ENCODE measurements at places on chromosomes 7 and 10.

- DNase-seq = peak; percentile 50
Observed at GRCh38 chr10:90087197-90088023, 386.0 kb downstream of the KIF20B start.

DNA sequence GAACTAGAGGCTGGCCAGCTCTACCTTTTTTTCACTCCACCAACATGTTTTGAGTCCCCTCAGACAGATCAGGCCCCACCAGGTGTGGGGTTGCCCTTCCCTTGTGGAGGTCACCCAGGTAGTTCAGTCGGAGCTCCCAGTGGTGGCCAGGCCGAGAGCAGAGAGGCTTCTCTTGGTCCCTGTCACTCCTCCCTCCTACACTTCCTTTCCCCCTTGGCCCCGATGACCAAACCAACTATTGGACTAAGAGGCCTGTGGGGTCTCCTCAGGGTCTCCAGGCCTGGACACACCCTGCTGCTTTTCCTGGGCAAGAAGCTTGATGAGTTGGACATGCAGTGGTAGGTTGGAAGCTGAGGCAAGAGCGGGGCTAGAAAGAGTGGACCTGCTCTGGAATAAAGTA, 174.8 kb downstream of the ZNF248 start:
- DNase-seq = no peak

DNA sequence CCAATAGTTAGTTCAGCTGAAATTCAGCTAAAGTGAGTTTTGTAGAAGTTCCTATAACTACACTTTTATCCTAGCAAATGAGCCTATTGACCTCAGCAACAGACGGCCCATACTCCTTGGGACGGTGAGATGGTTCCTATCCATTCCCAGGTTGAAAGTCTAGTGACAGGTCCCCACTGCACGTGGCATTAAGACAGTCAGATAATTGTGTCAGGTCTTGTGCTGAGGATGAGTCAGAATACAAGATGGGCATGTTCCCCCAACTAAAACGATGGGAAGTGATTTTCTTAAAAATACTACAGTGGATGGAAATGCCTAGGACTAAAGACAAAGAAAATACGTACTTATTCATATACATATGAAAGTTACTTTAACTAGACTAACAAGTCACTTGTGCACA, 2.1 kb downstream of the CAV1 start:
- DNase-seq = no peak

DNA sequence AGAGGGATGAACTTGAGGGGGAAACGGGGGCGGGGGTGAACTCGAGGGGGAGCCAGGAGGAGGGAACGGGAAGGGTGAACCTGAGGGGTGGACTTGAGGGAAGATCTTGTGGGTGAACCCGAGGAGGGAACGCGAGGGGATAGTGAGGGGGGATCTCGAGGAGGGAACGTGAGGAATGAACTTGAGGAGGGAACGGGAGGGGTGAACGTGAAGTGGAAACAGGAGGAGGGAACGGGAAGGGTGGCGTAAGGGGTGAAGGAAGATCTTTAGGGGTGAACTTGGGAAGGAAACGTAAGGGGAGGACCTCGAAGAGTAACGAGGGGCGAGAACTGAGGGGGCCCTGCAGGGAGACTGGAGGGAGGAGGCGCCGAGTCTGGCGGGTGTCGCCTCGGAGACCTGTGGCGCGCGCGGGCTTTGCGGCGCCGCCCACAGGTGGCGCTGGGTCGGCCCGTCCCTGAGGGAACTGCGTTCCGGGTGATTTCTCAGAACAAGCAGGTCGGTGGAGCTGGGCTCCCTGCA, 651 bp downstream of the MYO3A start:
- DNase-seq = no peak

- no peak for DNase-seq
Observed at GRCh38 chr10:114310346-114310745, 71.3 kb downstream of the VWA2 start.

GRCh38 chr7:22179442-22179879, 177.5 kb downstream of the RAPGEF5 start:
- DNase-seq = no peak

DNA sequence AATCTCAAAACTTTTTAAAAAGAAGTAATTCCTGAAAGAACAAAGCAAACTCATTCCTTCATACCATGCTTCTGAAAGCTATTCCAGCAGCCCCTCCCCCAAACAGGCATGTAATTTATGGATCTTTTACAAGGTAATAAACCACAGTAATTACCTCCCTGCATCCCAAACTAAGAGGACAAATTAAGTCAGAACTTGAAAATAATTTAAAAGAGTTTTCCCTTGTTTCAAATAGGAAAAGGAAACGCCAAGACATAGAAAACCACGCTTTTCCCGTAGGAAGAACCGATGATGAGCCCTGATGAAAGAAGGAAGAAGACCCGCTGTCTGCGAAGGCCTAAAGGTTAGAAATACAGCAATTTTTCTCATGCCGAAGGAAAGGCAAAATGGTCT, 8.9 kb downstream of the HOXA4 start:
- no peak for DNase-seq

- DNase-seq = no peak
Observed at GRCh38 chr7:30865821-30866220, 45.8 kb upstream of the AQP1 start.

DNA sequence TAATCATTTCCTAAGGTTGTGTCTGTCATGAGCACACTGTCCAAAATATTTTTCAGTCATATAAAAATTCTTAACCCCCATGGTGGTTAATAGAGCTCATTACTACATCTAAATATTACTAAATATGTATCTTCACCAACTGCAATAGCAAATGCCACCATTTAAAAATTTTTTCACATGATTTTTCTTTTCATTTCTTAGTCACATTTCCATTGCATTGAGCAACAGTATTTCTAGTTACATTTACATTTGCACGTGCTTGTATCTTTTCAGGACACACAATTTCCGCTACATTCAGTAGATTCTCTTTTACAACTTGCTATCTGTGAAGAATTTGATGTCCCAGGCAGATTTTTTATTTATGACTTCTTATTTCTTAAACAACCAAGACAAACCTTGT, 5.2 kb upstream of the TAS2R40 start:
- DNase-seq = no peak

DNA sequence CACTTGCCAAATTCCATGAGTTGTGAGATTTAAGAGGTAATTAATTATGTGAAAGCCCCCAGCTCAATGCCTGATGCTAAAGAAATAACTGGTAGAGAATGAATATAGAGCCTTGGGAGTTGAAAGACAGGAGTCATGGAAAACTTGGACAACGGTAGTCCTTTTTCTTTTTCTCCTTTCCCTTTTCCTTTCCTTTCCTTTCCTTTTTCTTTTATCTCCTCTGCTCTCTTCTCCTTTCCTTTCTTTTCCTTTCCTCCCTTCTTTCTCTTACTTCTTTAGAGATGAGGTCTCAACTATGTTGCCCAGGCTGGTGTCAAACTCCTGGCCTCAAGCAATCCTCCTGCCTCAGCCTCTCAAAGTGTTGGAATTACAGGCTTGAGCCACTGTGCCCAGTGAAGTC, 7.9 kb upstream of the TSPAN15 start:
- DNase-seq = no peak

- DNase-seq = no peak
Observed at GRCh38 chr7:70480927-70481569, 650.9 kb upstream of the GALNT17 start.

- DNase-seq = no peak
Observed at GRCh38 chr7:130114374-130114773, 44.0 kb downstream of the KLHDC10 start.

GRCh38 chr10:34655286-34656170, 159.6 kb downstream of the PARD3 start:
- peak; percentile 72 for DNase-seq

GRCh38 chr7:149194799-149195179, 557 bp upstream of the ZNF282 start:
- DNase-seq = no peak

DNA sequence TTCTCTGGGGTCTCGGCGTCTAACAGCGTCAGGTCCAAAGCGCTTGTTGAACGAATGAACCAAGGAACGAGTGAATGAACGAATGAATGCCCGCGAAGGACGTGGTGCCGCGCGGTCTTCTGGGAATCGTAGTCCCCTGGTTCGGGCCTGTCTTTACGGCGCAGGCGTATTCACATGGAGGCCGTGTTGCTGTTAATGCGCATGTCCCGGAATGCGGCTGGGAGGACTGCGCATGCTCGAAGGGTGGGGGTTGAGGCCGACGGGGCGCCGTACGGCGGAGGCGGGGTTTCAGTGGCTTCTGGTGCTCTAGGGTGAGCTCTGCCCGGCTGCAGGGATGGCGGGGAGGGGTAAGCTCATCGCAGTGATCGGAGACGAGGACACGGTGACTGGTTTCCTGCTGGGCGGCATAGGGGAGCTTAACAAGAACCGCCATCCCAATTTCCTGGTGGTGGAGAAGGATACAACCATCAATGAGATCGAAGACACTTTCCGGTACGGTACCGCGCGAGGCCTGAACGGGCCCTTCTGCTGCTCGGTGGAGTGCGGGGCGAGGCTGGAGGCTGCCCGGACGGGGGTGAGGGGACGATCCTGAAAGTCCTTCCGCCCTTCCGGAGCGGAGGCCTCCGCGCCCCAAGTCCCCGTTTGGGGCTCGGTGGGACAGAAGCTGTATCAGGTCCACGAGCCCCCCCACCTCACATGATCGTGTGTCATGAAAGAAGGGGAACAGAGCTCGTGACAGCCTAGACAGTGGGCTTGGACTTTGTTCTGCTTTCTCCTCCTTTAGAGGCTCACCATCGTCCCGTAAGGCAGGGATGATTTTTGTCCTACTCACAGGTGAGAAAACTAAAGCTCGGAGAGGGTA, at the start of gene ATP6V1F:
Gene ATP6V1F (plus strand): TSS at position 286 of the 862 bp plus-strand sequence. CDS start 49 bp downstream, at position 335.
- DNase-seq = peak; percentile 96

DNA sequence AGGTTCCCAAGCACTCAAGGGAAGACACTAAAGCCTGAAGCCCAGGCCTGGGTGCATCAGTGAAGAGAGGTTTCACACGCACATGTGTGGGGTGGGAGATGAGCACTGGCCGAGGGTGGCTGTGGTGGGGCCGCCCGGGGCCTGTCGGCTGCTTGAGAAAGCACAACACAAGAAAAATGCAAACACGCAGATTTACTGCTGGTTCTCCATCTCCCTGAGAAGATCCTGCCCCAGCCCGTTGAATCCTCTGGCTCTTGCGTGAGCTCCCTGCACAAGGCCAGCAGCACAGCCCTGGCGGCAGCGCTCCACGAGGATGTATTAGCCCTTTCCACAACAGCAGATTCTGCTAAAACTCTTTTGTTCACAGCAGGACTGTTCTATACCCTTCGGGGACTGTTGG, 6.2 kb downstream of the ZNF511 start:
- DNase-seq = no peak

- no peak for DNase-seq
Observed at GRCh38 chr10:82953331-82953730, 1078.3 kb downstream of the NRG3 start.

DNA sequence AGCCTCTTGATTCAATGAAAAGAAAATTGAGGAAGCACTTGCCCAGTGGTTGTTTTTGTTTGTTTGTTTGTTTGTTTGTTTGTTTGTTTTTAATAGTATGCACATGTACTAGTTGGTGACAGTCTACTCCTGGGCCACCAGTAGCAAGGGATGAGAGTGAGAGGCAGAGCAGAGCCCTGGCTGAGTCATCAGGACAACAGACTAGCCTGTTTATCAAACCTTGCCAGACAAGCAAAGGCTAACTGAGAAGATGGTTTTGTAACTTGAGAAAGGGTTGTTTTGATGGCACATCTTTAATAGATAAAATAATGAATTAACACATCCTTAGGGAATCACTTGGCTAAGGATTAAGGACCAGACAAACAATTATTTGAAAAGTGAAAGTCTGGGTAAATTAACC, 78.1 kb downstream of the INHBA start:
- DNase-seq = peak; percentile 78

DNA sequence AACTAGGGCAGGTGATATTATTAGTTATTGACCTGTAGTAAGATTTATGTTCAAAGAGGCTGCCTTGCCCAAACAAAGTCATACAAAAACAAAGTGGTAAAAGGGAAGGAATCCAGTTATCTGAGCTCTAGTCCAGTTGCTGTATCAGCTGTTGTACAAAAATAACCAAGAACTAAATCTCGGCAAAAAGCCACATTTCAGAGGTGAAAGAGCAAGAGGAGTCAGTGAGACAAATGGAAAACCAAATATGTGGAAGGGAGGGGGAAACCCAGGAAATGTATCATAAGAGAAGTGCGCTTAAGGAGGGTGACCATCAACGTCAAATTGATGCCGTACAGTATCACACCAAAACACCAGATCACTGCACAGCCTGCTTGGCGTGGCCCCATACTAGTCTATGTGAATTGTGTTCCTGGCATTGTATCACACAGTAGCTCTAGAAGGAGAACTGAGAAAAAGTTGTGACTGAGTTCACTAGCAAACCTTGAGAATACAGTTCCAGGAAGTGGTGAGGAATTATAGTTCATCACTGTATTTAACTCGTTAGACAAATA, 6.4 kb downstream of the AGBL3 start:
- peak; percentile 55 for DNase-seq

- peak; percentile 14 for DNase-seq
Observed at GRCh38 chr7:99737726-99738125, 2.7 kb upstream of the CYP3A7 start.

DNA sequence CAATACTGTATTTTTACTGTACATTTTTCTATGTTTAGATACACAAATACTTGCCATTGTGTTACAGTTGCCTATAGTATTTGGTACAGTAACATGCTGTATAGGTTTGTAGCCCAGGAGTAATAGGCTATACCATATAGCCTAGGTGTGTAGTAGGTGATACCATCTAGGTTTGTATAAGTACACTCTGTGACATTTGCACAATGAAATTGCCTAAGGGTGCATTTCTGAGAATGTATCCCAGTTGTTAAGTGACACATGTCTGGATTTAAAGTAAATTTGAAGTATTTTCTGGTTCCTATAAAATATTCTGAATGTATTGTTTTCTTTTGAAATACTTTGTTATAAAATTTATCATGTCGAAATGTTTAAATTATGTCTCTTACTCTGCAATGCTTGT, 7.2 kb downstream of the CDK14 start:
- DNase-seq = no peak

GRCh38 chr10:34216348-34216945, 598.6 kb downstream of the PARD3 start:
- no peak for DNase-seq

GRCh38 chr10:48772059-48772458, 87.4 kb downstream of the WDFY4 start:
- no peak for DNase-seq

DNA sequence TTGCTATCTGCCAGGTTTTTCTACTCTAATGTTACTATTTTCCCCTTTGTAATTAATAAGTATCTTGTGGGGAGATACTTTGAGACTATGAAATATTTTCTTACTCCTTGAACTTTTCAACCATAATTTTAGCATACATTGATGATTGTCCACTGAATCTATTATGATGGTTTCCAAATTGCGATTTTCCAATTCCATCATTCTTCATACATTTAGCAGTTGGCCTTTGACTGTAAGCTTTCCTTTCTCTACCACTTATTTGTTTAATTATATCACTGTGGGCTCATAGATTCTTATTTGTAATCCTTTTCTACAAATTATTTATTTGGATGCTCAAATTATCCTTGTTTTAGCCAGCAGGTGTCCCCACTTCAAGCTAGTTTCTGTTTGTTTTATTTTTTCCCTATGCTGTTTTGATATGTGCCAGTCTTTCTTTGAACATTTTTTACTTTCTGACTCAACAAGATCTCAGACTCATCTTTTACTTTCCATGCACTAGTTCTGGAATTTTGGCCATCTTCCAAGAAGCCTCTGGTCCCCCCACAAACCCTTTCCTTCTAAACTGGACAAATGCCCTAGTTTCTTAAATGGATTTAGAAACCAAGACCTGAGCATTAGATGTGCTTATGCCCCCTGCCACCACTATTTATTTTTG, 11.4 kb upstream of the MRPS16 start:
- peak; percentile 54 for DNase-seq

Measured in iris pigment epithelial cell (primary cell).